ENCODE measurements at places on chromosomes 1 and 21. TPM values are rescaled to one million over a fixed set of nuclear protein-coding genes. Genes with fewer than 3 reads are reported as not detected.

The ITGB2 gene
- total RNA-seq: 0.42 TPM

The FCER1G gene
- 0.42 TPM for total RNA-seq

The C1orf185 gene
- not detected for total RNA-seq

The C1orf52 gene
- total RNA-seq: 9.7 TPM

The ERO1B gene
- 3.5 TPM for total RNA-seq

The HSD3B1 gene
- total RNA-seq: not detected

The KIF26B gene
- 0.88 TPM for total RNA-seq

The ATP6V1G3 gene
- total RNA-seq: not detected

The COL8A2 gene
- 0.74 TPM for total RNA-seq

The CYYR1 gene
- total RNA-seq: 3.2 TPM

The PTPN7 gene
- total RNA-seq: not detected

The TNN gene
- not detected for total RNA-seq

The NHLH1 gene
- total RNA-seq: not detected

The LDLRAD1 gene
- total RNA-seq: 0.42 TPM

The ATP1A2 gene
- total RNA-seq: not detected

The RGS8 gene
- total RNA-seq: not detected

The CYP4A11 gene
- not detected for total RNA-seq

The OR2T3 gene
- total RNA-seq: not detected

The TFAP2E gene
- 0.49 TPM for total RNA-seq

The MROH9 gene
- total RNA-seq: not detected
